ENCODE measurements at places on chromosomes 16 and 17. TPM values are rescaled to one million over a fixed set of nuclear protein-coding genes. Genes with fewer than 3 reads are reported as not detected.

The RSPRY1 gene
- polyA plus RNA-seq, result 7.5 TPM

The HSD17B1 gene
- polyA plus RNA-seq, result 4.0 TPM

The CTDNEP1 gene
- polyA plus RNA-seq, result 42.4 TPM

The SLC13A2 gene
- polyA plus RNA-seq, result not detected

The CCDC78 gene
- 0.28 TPM for polyA plus RNA-seq

The SRCIN1 gene
- 2.2 TPM for polyA plus RNA-seq

The MT1H gene
- polyA plus RNA-seq, result 32.9 TPM

The HID1 gene
- polyA plus RNA-seq, result 6.6 TPM

The KRT32 gene
- 8.5 TPM for polyA plus RNA-seq

The KRTAP1-5 gene
- 0.09 TPM for polyA plus RNA-seq

The CCDC144A gene
- 0.43 TPM for polyA plus RNA-seq

The DHRS7C gene
- not detected for polyA plus RNA-seq

The BTBD17 gene
- polyA plus RNA-seq, result not detected

The MMP28 gene
- 21.7 TPM for polyA plus RNA-seq

The SMIM36 gene
- polyA plus RNA-seq, result not detected

The KRT17 gene
- polyA plus RNA-seq, result 191 TPM

The MTSS2 gene
- 27.4 TPM for polyA plus RNA-seq

Measured in esophagus (tissue), 2 donors.